ENCODE measurements at places on chromosomes 7 and 10.

- no peak for DNase-seq
These were observed 120.1 kb upstream of the PLXNA4 start for GRCh38 chr7:132696332-132696731.

GRCh38 chr10:71582019-71582418 is 137.6 kb downstream of the C10orf105 start:
- DNase-seq = no peak

- DNase-seq = no peak
These were observed 103.3 kb downstream of the DIP2C start for GRCh38 chr10:586151-586550.

DNA sequence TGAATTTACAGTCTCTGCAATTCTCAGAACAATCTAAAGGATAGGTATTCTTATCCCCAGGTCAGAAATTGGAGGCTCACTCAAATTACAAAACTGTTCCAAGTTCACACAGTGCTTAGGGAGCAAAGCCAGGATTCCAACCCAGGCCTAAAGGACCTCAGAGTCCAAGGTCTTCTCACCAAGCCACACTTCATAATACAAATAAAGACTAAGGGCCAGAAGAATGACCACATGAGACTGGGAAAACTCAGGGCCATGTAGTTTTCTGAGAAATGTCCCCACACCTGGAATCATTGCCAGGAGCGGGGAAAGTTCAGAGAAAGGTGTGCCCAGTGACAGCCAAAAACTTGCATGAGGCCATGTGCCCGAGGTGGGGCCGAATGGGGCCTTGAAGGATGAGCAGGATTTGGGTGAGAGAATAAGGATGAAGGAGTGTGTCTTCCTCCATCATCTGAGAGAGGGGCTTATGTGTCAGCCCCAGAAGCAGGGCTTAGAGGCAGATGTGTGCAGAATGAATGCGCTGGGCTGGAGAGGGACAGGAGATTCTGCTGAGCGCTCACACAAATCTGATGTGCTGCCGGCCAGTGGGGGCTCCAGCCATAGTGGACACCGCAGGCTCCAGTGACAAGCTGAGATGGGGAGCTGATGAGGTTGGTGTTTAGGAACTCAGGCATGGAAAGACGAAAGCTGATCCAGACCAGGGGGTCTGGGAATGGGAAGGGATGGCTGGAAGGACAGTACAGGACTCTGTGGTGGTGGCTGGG is 35.9 kb downstream of the BLNK start:
- DNase-seq = no peak

- no peak for DNase-seq
These were observed 4.9 kb upstream of the FAM53B start for GRCh38 chr10:124748953-124749645.

DNA sequence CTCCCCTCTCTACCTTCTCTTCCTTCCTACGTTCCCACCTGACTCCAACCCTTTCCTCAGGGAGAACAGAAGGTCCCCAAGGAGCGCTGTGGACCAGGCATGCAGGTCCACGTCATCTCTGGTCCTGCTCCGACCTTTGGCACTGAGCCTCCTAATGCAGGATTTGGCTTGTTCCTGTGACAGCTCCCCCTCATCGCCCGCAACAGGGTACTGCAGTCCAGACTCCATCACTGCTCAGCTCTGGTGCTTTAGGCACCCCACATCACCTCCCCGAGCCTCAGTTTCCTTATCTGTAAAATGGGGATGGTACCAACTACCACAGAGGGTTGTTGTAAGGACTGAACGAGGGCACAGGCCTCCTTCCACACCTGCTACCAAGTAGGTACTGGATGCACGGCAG is 54.6 kb downstream of the FHIP2A start:
- DNase-seq = no peak
